Hematopoietic multipotent progenitor cell treated with erythropoietin and hydrocortisone succinate and interleukin-3 and kit ligand, for 4 days (in vitro differentiated cells): ENCODE measurements at places on chromosomes 4 and X.

DNA sequence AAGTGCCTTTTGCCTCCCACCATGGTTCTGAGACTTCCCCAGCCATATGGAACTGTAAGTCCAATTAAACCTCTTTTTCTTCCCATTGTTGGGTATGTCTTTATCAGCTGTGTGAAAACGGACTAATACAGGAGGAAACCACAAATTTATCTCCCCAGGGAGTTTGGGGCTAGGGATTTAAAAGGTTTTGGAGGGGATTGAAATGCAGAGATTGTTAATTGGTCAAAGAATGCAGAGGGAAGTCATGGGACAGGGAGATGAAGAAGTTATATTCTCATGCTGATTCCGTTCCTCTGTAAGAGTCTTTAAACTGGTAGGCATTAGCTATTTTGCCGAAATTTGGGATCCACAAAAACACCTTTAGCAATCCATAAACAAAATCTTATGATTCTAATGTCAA, 57.9 kb downstream of the TKTL2 start:
- no peak for DNase-seq

DNA sequence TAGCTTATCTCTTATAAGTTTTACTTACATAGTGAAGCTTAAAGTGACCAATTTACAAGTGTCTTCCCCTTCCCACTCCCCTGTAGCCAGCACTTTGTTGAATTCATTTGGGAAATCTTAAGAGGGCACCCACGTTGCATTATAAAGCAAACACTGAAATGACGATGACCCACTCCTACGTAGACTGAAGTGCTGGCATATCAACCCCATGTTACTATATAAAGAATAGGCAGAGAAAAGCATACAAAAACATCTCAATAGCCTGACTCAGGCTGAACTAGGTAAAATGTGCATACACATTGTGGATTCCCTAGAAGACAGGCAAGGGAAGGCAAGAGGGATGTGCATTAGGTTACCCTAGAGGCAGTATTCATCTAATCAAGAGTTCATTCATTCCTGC, 313.4 kb downstream of the TENM3 start:
- no peak for DNase-seq

- DNase-seq = peak; percentile 53
These were observed 28.2 kb upstream of the TLR2 start for GRCh38 chr4:153655928-153656327.

- DNase-seq = no peak
These were observed 78.2 kb upstream of the MYOZ2 start for GRCh38 chr4:119057417-119057816.

DNA sequence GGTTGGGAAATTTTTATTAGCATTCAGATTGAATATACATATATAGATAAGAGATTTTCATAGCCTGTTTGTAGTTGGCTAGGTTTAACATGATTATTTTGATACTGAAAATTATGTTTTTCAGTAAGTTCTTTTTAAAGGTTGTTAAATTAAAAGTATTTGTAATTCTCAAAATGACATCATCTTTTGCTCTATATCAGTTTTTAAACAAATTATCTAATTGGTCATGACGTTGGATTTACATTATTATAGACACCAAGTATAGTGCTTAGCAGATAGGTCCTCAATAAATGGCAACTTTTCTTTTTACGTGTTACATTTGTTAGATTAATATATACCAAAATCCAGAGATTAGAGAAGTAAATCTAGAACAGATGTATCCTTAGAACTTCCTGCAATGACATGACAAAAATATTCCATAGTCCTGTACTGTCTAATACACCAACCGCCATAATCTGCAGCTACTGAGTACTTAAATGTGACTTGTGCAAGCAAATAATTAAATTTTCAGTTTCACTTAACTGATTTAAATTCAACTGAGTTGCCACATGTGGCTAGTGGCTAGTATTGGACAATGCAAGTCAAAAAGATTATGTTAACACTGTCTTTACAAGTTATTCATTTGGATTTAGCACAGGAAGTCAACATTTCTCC, 1613.1 kb upstream of the TENM3 start:
- DNase-seq = peak; percentile 49

DNA sequence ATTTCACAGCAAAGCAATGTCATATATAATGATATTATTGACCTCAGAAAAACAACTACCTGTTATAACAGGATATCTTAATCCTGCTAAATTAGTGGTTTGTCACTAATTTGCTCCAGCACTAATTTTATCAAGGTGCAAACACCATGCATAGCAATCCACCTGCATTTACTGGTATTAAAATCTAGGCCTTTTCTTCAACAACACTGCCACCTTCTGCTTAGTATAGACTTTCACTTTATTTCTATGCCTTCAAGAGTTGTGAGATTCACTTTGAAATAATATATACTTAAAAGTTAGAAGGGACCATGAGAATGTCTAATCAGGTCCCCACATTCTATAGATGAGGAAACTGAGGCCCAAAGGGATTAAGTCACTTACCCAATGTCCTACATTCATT, 82.1 kb upstream of the IQCM start:
- peak; percentile 17 for DNase-seq

DNA sequence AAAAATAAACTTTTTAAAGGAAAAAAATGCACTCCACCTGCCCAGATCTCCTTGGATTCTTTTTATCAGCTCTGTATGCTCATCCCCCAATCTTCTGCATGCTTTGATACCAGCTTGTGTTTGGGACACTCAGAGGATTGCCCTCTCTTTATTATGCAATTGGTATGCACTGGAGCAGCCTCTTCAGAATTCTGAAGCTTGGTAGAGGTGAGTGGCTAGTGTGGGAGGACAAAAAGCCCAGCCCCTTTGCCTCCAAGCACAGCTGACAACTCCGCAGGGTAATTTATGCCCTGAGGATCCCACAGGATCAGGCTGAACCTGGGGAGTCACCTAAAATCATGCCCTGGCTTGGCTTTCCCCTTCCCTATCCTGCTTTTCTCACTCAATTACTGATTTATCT, 16.7 kb downstream of the IL21 start:
- DNase-seq = no peak

DNA sequence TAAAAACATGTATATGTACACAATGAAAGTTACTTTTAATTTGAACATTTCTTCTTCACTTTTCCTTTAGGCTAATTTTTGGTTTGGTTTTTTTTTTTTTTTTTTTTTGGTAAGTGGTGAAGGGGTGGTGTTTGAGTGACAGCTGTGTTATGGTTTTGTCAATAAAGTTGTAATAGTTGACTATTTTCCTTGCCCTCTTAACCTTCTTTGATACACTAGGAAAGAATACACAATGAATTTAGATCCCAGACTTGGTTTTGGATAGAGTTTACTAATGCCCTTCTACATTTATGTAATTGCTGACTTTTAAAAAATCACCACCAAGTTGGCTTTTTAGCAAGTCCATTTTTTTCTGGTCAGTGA, 38.1 kb upstream of the MSMO1 start:
- no peak for DNase-seq

DNA sequence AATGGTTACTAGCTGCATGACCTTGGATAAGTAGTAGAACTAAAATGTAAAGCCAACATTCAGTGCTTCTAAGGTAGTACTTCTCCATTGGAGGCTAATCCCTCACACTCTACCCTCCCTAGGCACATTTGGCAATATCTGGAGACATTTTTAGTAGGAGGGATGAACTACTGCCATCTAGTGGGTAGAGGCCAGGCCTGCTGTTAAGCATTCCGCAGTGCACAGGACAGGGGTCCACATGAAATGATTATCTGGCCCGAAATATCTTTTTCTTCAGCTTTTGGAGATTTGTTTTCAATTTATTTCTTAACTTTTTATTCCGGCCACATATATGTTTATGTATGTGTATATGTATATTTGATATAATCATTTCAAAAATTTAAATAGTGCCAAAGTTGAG, 36.0 kb upstream of the SPANXC start:
- peak; percentile 44 for DNase-seq

- no peak for DNase-seq
These were observed 30.5 kb downstream of the NHSL2 start for GRCh38 chrX:71941145-71941544.

- DNase-seq = no peak
These were observed 8.6 kb upstream of the TKTL2 start for GRCh38 chr4:163482190-163482589.

DNA sequence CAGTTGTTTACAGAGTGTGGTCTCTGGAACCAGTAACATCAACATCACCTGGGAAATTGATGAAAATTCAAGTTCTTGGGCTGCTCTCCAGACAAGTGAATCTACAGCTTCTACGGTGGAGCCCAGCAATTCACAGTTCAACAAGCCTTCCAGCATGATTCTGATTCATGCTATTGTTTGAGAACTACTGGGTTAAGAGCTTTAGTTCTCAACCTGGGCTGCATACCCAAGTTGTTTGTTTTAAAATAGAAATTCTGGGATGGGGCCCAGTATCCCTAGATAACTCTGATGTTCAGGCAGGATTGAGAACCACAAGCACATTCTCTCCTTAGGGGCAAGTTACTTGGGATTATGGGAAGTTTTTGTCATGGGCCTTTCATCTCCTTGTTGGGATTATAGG, 37.9 kb upstream of the PGK1 start:
- no peak for DNase-seq

DNA sequence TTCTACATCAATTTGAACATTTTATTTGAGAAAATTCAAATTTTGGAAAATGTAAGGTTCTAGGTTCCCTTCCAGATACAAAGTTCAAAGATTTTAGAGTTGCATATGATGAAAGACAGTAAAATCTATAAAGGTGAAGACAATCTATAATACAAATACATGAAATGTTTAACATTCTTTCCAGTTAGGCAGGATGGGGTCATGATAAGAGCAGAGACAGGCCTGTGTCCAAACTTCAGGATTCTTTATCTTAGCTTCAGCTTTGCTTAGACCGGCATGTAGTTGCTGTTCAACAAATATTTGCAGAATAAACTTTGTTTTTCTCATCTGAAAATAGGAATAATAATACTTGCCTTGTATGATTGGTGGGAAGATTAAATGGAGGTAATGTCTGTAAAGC, 4.5 kb upstream of the RPS6KA3 start:
- DNase-seq = no peak

GRCh38 chr4:121698236-121698671, 1.5 kb upstream of the ANXA5 start:
- DNase-seq = peak; percentile 17

DNA sequence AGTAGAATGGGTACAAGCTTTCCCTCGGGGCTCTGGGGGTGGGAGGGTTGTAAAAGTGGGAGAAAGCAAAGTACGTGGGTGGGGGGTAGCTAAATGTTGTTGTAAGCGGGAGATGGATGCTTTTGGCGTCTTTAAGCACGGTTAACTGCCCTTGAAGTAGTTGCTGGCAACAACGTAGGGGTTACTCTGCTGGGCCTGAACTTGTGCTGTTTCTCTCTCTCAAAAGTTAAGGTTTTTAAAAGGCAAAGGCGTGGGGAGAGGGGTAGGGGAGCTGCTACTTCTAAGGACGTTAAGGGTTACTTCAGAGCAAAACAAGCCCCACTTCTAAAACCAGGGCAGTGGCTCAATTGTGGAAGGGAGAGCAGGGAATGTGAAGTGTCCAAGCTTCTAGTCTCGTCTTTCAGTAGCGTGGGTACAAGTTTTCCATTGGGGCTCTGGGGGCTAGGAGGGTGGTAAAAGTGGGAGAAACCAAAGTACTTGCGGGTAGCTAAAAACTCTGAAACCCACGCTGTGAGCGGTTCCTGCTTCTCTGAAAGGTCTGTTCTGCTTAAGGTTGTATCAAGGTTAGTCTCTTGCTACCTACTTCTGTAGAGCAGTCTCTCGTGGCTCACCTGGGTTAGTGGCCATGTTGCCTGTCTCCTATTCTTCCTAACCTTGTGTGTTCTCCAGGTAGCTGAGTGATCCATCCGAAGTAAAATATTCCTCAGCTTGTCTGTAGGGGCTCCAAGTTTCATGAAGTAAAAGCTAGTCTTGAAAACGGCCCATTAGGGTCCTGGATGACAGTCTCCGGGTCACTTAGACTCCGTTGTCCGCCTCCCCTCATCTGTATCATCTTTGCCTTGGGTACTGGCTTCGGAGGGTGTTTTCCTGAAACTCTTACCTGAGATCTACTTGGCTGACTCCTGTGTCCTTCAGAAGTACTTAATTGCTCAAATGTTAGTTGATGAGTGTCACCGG, 1.7 kb upstream of the WDR1 start:
- DNase-seq = no peak

DNA sequence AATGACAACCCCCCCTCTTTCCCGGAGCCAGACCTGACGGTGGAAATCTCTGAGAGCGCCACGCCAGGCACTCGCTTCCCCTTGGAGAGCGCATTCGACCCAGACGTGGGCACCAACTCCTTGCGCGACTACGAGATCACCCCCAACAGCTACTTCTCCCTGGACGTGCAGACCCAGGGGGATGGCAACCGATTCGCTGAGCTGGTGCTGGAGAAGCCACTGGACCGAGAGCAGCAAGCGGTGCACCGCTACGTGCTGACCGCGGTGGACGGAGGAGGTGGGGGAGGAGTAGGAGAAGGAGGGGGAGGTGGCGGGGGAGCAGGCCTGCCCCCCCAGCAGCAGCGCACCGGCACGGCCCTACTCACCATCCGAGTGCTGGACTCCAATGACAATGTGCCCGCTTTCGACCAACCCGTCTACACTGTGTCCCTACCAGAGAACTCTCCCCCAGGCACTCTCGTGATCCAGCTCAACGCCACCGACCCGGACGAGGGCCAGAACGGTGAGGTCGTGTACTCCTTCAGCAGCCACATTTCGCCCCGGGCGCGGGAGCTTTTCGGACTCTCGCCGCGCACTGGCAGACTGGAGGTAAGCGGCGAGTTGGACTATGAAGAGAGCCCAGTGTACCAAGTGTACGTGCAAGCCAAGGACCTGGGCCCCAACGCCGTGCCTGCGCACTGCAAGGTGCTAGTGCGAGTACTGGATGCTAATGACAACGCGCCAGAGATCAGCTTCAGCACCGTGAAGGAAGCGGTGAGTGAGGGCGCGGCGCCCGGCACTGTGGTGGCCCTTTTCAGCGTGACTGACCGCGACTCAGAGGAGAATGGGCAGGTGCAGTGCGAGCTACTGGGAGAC, 1.6 kb downstream of the PCDH10 start:
- peak; percentile 8 for DNase-seq

- DNase-seq = no peak
These were observed 46.7 kb upstream of the POU4F2 start for GRCh38 chr4:146592019-146592418.

GRCh38 chrX:9997041-9997440, 29.9 kb downstream of the CLDN34 start:
- no peak for DNase-seq

- DNase-seq = peak; percentile 93
These were observed 23.3 kb upstream of the CHRNA9 start for GRCh38 chr4:40311811-40312346.

GRCh38 chr4:104756837-104757236, 262.1 kb upstream of the CXXC4 start:
- DNase-seq = no peak
